ENCODE measurements at places on chromosomes 1 and 21.

DNA sequence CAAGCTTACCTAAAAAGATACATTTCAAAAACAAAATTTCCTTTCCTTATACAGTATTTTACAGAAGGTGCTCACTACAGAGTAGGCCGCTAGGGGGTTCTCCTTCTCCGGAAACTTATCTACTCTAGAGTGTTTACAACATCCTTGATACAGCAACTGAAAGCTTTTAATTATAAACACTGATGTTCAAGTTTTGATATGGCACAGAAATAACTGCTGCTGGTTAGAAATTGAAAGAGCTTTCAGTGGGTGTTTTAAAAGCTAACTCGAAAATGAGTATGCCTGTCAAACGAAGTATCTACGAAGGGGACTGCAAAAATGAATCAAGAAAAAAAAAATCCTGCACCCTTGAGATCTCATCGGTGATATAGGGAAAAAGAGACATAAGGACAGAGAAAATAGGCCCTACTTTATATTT is 1.0 kb downstream of the YOD1 start:
- peak overlapping the region; percentile 97 for H3K27ac ChIP-seq
- H3K36me3 ChIP-seq: peaks cover 23% of the 10 kb centered on the region
- H3K4me1 ChIP-seq: peaks cover 57% of the 10 kb centered on the region
- H3K4me3 ChIP-seq: peak overlapping the region; percentile 97
- DNase-seq: no peak

GRCh38 chr1:36650200-36651065 is 167.7 kb upstream of the CSF3R start:
- DNase-seq: peak; percentile 4
- no peak overlapping the region for H3K27ac ChIP-seq
- no peaks in the 10 kb centered on the region for H3K36me3 ChIP-seq
- no peak overlapping the region for H3K4me3 ChIP-seq
- H3K27me3 ChIP-seq: peaks cover 5% of the 10 kb centered on the region

DNA sequence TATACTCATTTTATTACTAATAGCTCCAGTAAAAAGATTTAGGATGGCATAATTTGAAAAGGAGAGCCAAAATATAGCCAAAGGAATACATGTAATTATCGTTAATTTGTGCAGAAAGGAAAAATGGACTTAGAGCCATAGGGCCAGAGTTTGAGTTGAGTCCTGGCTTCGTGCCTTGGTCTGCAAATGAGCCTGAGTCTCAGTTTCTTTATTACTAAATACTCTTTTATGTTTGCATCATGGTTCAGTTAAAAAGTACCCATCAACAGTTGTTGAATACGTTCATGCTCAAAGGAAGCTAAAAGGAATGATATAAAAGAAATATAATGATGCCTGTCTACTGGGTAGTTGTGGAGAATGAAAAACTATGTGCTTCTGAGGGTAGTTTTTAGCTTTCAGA is 155.7 kb upstream of the FAM78B start:
- no peak overlapping the region for H3K27ac ChIP-seq
- no peaks in the 10 kb centered on the region for H3K4me1 ChIP-seq
- no peak overlapping the region for H3K4me3 ChIP-seq

DNA sequence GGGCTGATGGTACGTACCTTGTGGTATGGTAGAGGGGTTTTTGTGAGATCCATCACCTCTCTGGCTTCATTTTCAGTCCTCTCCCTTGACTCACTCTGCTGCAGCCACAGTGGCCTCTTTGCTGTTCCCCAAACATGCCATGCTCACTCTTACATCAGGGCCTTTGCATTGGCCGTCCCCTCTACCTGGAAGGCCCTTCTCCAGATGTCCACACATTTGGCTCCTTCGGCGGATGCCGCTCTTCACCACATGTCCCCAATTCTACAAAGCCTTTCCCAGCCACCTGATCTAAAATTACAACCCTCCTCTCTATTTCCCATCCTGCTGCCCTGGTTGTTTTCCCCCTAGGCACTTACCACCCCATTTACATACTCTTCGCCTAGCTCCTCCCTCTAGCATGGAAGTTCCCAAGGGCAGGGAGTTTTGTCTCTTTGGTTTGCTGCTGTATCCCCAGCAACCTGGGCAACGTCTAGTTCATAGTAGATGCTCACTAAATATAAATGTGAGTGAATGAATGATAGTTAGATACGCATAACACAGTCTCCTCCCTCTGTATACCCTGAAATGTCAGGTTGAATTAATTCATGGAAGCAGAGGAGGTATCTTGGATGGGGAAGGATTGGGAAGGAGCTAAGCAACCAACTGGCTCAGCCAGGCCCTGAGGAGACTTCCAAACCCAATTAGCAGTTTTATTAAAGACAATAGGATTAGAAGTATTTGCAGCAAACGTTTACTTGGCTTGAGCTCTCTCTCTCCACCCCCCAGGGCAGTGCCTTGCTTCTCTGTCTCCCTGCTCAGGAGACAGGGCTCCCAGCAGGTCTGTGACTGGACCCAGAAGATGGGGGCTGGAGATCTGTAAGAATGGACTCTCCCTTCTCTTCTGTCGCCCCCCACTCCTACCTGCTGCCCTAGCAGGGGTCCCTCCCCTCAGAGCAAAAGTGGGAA is 264.2 kb downstream of the GRIK3 start:
- H3K4me3 ChIP-seq: no peak overlapping the region
- no peaks in the 10 kb centered on the region for H3K4me1 ChIP-seq
- no peak for DNase-seq

DNA sequence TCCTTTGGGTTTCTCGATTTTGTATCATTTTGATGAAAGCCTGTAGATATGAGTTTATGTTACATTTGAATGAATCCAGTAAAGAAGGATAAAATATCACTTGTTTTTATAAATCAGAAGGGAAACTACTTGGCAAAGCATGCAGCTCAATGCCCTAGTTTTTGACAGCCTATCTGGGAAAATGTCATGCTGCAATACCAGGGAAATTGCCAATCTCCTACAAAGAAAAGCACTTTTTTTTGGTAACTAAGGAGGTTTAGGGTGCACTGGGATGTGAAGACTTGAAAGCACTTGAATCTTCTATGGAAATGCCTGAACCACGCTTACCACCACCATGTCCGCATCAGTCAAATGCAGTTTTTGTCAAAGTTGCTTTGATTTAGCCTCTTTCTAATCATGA is 446.9 kb upstream of the LRRC7 start:
- H3K4me3 ChIP-seq: no peak overlapping the region
- no peaks in the 10 kb centered on the region for H3K27me3 ChIP-seq
- H3K27ac ChIP-seq: no peak overlapping the region
- peaks cover 6% of the 10 kb centered on the region for H3K4me1 ChIP-seq
- H3K36me3 ChIP-seq: no peaks in the 10 kb centered on the region

GRCh38 chr1:206430031-206430983 is 40.0 kb upstream of the IKBKE start:
- peaks cover 9% of the 10 kb centered on the region for H3K36me3 ChIP-seq
- no peaks in the 10 kb centered on the region for H3K4me1 ChIP-seq
- H3K4me3 ChIP-seq: no peak overlapping the region
- no peak for DNase-seq
- peak overlapping the region; percentile 21 for H3K27ac ChIP-seq
